ENCODE measurements at places on chromosomes 12 and 14. TPM values are rescaled to one million over a fixed set of nuclear protein-coding genes. Genes with fewer than 3 reads are reported as not detected.

- DNase-seq, result no peak
Measured at GRCh38 chr12:105805730-105806399, 332.9 kb downstream of the NUAK1 start.

Gene RASAL1
- not detected for total RNA-seq

GRCh38 chr12:106170285-106170684 lies 31.5 kb upstream of the NUAK1 start:
- peak; percentile 80 for DNase-seq

DNA sequence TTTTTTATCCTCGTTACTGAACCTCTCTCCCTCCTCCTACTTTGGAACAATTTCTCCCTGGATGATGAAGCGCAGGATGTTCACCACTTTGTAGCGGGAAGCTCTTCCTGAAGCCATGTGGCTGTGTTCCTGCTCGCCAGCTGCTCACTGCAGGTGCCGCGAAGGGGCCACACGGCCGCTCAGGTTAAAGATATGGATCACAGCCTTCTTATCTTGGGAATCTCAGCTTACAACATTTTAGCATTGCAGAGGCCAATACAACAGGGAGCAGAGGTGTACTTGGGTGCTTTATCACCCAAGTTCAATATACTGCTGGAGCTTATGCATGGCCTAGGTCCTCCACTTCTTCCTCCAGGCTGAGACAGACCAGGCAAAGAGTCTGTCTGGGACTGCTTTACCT lies 201.2 kb upstream of the G2E3 start:
- DNase-seq, result no peak
